ENCODE measurements at places on chromosomes 5 and 9.
A peak's percentile ranks its signal among the peaks of the same experiment; 100 is the strongest.

- DNase-seq, result no peak
- H3K27ac ChIP-seq, result no peak overlapping the region
- H3K4me1 ChIP-seq, result no peaks in the 10 kb centered on the region
- no peaks in the 10 kb centered on the region for H3K27me3 ChIP-seq
Measured at GRCh38 chr9:128653908-128654307, 2.7 kb downstream of the DYNC2I2 start.

GRCh38 chr5:174951151-174951780 lies 226.9 kb downstream of the MSX2 start:
- no peaks in the 10 kb centered on the region for H3K36me3 ChIP-seq
- DNase-seq, result no peak
- H3K4me3 ChIP-seq, result no peak overlapping the region

- no peaks in the 10 kb centered on the region for H3K4me1 ChIP-seq
- no peak overlapping the region for H3K4me3 ChIP-seq
- DNase-seq, result no peak
- H3K36me3 ChIP-seq, result peaks cover 5% of the 10 kb centered on the region
- no peaks in the 10 kb centered on the region for H3K27me3 ChIP-seq
Measured at GRCh38 chr5:80417973-80418372, 10.1 kb downstream of the ZFYVE16 start.

DNA sequence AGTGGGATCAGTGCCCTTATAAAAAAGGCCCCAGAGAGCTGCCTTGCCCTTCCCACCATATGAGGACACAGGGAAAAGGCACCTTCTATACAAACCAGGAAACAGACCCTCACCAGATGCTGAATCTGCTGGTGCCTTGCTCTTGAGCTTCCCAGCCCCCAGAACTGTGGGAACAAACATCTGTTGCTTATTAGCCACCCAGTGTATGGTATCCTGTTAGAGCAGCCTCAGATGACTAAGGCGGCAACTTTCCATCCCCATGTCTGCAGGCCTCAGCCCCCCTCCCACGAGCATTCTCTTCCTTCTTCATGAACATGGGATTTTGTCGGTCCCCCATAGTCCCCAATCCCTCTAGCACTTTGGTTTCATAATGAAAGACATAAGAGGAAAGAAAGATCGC lies 202.5 kb upstream of the GAS1 start:
- H3K27ac ChIP-seq, result peak overlapping the region; percentile 88
- no peaks in the 10 kb centered on the region for H3K36me3 ChIP-seq
- DNase-seq, result no peak
- peaks cover 17% of the 10 kb centered on the region for H3K4me1 ChIP-seq
- H3K27me3 ChIP-seq, result no peaks in the 10 kb centered on the region
- no peak overlapping the region for H3K4me3 ChIP-seq

DNA sequence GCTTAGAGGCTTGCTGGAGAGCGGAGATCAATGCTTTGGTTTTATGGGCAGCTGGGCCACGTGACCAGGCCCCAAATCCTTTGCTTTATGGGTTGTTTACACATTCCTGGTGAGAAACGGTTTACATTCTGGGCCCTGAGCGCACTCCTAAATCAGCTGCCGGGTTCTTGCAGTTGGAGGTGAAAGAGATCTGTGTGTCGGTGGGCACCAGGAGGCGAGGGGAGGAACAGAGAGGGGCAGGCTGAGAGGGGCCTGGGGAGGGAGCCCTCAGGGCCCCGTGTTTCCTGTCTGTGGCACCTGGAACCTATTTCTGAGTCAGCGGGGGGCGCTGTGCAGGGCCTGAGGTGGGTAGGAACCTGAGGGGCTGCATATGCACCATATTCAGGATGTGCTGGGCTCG lies 63.5 kb upstream of the HAND1 start:
- peaks cover 63% of the 10 kb centered on the region for H3K27me3 ChIP-seq
- H3K36me3 ChIP-seq, result no peaks in the 10 kb centered on the region
- DNase-seq, result no peak
- no peaks in the 10 kb centered on the region for H3K4me1 ChIP-seq
- no peak overlapping the region for H3K4me3 ChIP-seq

GRCh38 chr9:107547303-107547702 lies 57.7 kb upstream of the KLF4 start:
- no peak for DNase-seq
- no peak overlapping the region for H3K4me3 ChIP-seq
- H3K27ac ChIP-seq, result no peak overlapping the region
- H3K27me3 ChIP-seq, result no peaks in the 10 kb centered on the region
- H3K36me3 ChIP-seq, result no peaks in the 10 kb centered on the region

- no peaks in the 10 kb centered on the region for H3K27me3 ChIP-seq
- H3K4me1 ChIP-seq, result peaks cover 9% of the 10 kb centered on the region
Measured at GRCh38 chr9:79568337-79569101, 3.2 kb upstream of the TLE4 start.

DNA sequence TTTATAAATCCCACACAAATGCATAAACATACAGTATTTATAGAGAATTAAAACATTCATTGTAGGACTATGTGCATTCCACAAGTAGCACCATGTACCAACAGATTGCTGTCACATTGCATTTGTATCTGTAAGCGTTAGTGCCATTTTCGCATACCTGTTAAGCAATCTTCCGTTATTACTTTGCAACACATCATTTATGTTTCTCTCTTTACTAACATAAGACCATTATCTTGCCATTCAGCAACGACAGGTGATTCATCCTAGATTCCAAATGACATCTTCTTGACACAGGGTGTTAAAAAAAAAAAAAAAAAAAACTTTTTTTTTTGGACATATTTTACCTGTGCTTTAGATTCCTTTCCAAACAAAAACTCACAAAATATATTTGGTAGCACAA lies 511.8 kb downstream of the ELAVL2 start:
- no peak overlapping the region for H3K27ac ChIP-seq
- no peak for DNase-seq
- H3K36me3 ChIP-seq, result no peaks in the 10 kb centered on the region

DNA sequence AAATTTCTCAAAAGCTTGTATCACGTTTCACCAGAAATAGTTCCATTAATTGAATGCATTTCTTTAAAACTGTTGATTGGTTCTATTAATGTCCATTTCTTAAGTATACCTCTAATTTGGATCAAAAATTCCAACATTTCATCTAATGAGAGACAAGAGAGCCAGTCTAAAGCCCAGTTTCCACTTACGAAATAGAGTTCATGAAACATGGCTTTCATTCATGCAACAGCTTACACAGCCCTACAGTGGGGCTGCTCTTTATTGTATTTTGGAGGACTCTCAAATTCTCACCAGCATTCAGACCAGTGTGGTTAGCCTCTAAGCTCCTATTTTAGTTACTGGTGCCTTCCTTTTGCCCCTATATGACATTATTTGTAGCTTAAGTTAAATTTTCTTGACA lies 566.9 kb upstream of the RGMB start:
- DNase-seq, result no peak
- H3K36me3 ChIP-seq, result no peaks in the 10 kb centered on the region
- H3K27me3 ChIP-seq, result no peaks in the 10 kb centered on the region

DNA sequence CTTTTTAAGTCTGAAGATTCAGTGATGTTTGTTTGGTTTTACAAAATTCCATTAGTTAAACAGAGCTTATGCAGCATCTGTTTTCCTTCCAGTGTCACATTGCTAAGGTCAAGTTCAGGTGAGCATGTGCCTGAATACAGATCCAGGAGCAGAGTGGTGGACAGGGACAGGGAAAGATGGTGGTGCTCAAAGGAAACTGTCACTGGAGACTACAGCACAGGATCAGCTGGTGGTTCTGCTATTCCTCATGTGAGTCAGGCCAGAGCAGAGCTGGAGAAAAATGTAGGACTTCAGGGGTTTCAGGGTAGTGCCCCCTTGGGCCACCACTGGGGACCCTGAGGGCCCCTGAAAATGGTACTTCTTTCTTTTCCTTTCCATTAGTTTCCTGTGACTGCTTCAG lies 283.5 kb upstream of the DAP start:
- no peak overlapping the region for H3K27ac ChIP-seq
- H3K4me1 ChIP-seq, result no peaks in the 10 kb centered on the region
- peaks cover 1% of the 10 kb centered on the region for H3K27me3 ChIP-seq
- H3K36me3 ChIP-seq, result no peaks in the 10 kb centered on the region

- H3K36me3 ChIP-seq, result no peaks in the 10 kb centered on the region
- no peaks in the 10 kb centered on the region for H3K27me3 ChIP-seq
- H3K4me3 ChIP-seq, result no peak overlapping the region
Measured at GRCh38 chr5:5667136-5667554, 244.7 kb downstream of the ICE1 start.

DNA sequence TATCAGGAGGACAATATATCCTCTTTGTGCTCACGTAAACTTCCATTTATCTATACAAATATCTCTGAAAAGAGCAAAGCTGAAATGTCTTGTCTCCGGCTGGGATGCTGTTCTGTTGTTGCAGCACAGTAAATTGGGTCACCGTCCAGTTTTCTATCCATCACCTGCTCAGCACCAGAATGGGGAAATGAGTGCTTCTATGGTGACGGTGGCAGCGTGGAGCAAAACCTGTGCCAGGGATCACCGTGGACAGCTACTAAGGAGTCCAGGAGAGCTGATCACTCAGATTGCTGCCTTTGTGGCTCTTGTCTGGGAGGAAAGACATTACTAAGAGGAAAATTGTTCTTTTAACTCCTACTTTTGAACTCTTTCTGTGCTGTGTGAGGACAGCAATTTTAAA lies 531.6 kb downstream of the PSAT1 start:
- no peak overlapping the region for H3K4me3 ChIP-seq
- no peaks in the 10 kb centered on the region for H3K4me1 ChIP-seq
- no peaks in the 10 kb centered on the region for H3K27me3 ChIP-seq
- H3K27ac ChIP-seq, result no peak overlapping the region

- no peak overlapping the region for H3K27ac ChIP-seq
- no peaks in the 10 kb centered on the region for H3K27me3 ChIP-seq
- H3K36me3 ChIP-seq, result no peaks in the 10 kb centered on the region
- H3K4me3 ChIP-seq, result no peak overlapping the region
- H3K4me1 ChIP-seq, result no peaks in the 10 kb centered on the region
- DNase-seq, result no peak
Measured at GRCh38 chr9:8817335-8817734, 1017.8 kb upstream of the DMAC1 start.

GRCh38 chr9:111375062-111375461 lies 45.0 kb upstream of the OR2K2 start:
- no peaks in the 10 kb centered on the region for H3K27me3 ChIP-seq
- H3K36me3 ChIP-seq, result peaks cover 83% of the 10 kb centered on the region
- no peak for DNase-seq

DNA sequence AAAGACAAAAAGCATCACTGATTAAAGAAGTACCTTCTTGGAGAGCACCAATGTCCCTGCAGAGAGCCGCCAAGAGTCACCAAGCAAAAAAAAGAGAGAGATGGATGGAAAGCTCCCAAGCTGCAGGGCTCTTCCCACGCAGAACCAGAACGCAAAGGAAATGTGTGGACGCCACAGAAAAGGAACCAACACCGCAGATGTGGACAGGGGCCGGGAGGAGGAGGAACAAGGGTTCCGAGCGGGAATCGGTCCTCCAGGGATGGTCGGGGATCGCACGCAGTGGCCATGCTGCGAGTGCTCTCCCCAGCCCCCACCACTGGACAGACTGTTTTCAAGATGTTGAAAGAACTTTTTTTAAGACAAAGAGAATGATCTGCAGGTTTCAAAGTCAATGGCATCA lies 40.2 kb upstream of the ZNF354A start:
- no peaks in the 10 kb centered on the region for H3K4me1 ChIP-seq
- H3K36me3 ChIP-seq, result no peaks in the 10 kb centered on the region
- H3K4me3 ChIP-seq, result no peak overlapping the region
- no peaks in the 10 kb centered on the region for H3K27me3 ChIP-seq
- DNase-seq, result no peak
- H3K27ac ChIP-seq, result no peak overlapping the region

- peak overlapping the region; percentile 93 for H3K27ac ChIP-seq
- no peak for DNase-seq
- no peak overlapping the region for H3K4me3 ChIP-seq
- H3K4me1 ChIP-seq, result peaks cover 75% of the 10 kb centered on the region
- no peaks in the 10 kb centered on the region for H3K36me3 ChIP-seq
Measured at GRCh38 chr5:150611026-150611425, 29.4 kb upstream of the SYNPO start.

DNA sequence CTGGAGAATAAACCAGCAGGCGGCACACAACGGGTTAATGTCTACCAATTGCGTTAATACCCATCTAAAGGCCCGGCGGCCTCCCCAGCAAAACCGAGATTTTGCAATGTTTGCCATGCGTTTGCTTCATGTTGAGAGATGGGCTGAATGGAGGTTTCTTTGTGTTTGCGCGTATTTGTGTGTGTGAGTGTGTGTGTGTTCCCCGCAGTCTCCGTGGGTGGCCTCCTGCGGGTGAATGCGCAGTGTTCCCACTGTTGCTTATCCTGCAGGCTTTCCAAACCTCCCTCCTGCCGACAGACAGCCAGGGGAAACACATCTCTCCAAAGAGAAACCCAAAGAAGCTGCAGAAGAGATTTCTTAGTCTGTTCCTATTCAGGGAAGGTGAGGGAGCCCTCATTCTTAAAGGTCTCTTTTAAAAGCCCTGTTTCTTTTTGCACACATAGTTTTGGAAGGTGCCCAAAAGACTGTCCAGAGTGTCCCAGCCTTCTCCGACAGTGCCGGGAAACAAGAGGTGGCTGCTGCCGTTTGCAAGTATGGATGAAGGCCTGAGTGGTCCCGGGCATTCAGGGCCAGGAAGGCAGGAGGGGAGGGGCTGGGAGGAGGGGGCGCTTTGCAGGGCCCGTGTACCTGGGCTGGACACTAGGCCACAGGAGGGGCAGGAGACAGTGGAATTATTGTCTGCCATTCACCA lies 103.8 kb upstream of the ERCC6L2 start:
- H3K27ac ChIP-seq, result peak overlapping the region; percentile 81
- H3K4me3 ChIP-seq, result no peak overlapping the region
- no peak for DNase-seq
- H3K36me3 ChIP-seq, result no peaks in the 10 kb centered on the region
- no peaks in the 10 kb centered on the region for H3K27me3 ChIP-seq
- peaks cover 18% of the 10 kb centered on the region for H3K4me1 ChIP-seq

DNA sequence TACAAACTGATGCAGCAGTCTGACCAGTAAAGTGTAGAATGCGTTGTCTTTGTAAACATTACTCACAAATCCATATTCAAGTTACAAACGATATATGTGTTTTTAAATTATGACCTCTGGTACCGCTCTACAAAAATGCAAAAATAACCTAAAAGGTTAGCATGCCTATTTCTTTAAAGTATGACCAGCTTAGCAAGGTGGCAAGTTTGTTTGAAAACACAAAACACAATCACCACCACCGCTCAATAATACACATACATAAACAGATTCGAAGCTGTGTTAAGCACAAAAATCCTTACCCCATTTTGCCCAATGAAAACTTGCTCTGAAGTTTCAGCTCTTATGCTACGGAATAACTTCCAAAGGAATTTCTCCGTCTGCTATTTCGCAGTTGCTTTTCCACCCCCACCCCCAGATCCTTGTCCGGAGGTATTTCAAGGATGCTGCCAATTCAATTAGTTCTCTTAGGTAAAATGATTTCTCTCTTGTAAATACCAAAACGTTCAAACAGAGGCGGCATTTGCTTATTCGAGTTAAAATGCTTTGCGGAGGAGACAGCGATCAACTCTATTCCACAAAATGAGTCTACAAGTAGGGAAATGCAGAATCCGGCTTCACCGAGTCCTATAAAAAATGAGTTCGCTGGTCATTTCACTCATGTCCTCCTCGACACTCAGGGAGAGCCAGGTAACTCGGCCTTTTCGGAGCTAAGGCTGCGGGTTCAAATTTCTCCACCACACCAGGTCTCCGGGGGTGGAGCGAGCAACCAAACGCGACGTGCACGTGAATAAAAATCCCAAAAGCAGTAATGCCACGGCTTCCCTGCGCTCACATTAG lies 1.2 kb downstream of the HOMER1 start:
- H3K4me1 ChIP-seq, result peaks cover 14% of the 10 kb centered on the region
- H3K27me3 ChIP-seq, result no peaks in the 10 kb centered on the region
- H3K27ac ChIP-seq, result peak overlapping the region; percentile 98
- H3K36me3 ChIP-seq, result no peaks in the 10 kb centered on the region

GRCh38 chr9:8436786-8437185 lies 637.2 kb upstream of the DMAC1 start:
- H3K4me3 ChIP-seq, result no peak overlapping the region
- no peaks in the 10 kb centered on the region for H3K4me1 ChIP-seq
- no peak overlapping the region for H3K27ac ChIP-seq
- H3K36me3 ChIP-seq, result no peaks in the 10 kb centered on the region
- no peak for DNase-seq
